ENCODE measurements at places on chromosomes 5 and 9. TPM values are rescaled to one million over a fixed set of nuclear protein-coding genes. Genes with fewer than 3 reads are reported as not detected.

MCTP1 gene
- polyA plus RNA-seq = 5.5 TPM

- no peak for DNase-seq
Measured at GRCh38 chr9:36575411-36575882, 2.8 kb downstream of the MELK start.

EDIL3 gene
- polyA plus RNA-seq = 37.1 TPM

GRCh38 chr9:97863314-97863713 is 10.3 kb downstream of the FOXE1 start:
- no peak for DNase-seq

GRCh38 chr9:32431940-32432555 is 47.6 kb downstream of the ACO1 start:
- peak; percentile 17 for DNase-seq

- DNase-seq = no peak
Measured at GRCh38 chr9:6024035-6024554, 8.7 kb upstream of the RANBP6 start.

DNA sequence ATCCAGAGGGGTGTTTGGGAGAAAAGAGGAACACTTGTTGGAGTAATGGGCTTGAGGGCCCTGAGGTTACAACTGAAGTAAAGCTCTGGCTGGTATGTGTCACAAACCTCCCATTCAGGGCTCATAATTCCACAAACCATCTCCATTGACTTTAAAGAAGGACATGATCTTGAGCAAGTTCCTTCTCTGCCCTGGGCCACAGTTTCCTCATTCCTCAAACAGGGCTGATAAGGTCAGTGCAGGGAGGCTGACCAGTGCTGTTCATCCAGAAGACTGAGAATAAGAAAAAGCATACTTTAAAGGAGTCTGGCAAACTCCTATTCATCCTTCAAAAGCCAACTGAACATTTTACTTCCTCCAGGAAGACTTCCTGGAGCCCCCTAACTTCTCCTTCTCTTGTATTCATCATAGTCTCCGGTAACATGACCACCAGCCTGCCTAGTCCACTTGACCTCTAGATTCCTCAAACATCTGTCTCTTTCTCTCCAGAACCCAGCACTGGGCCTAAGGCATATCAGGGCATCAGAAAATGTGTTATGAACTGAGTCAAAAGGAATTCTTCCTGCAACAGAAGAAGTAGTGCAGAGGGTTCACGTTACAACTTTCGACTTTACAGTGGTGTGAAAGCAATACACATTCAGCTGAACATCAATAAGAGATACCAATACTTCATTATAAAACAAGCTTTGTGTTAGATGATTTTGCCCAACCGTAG is 20.7 kb upstream of the PTPN3 start:
- DNase-seq = no peak

GRCh38 chr9:17888066-17888465 is 309.2 kb downstream of the SH3GL2 start:
- no peak for DNase-seq

All from right lung (tissue), 10 donors.